ENCODE measurements at places on chromosomes 6 and 20. TPM values are rescaled to one million over a fixed set of nuclear protein-coding genes. Genes with fewer than 3 reads are reported as not detected.

DNA sequence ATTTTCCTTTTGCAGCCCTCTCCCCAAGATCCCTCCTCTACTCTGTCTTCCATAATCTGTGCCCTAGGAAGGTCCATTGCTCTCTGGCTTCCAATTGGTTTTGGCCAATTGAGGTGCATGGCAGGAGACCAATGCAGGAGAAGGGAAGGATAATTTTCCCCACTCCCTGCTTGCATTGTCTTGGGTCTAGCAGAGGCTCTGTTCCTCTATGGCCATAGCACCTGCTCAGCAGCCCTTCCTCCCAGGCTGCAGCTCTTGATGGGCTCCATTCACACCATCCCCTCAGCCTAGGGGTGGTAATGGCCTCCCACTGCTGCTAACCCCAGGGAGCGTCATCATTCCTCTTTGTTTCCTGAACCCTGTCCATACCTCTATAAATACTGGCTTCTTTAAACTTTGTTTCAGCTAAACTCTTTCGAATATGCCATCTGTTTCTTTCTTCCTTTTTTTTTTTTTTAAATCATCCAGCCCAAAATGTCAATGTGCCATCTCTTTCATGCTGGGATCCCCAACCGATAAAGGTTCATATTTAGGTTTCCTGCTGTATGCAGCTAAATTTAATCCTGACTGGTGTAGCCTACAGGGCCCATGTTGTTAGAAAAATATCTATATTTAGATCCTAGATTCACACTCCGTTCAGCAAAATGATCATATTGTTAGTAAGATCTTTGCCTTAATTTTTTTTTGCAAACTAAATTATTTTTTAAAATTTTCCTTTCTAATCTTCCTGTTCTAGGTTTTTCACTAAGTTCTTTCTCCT is 63.8 kb downstream of the HECA start:
- DNase-seq: no peak

DNA sequence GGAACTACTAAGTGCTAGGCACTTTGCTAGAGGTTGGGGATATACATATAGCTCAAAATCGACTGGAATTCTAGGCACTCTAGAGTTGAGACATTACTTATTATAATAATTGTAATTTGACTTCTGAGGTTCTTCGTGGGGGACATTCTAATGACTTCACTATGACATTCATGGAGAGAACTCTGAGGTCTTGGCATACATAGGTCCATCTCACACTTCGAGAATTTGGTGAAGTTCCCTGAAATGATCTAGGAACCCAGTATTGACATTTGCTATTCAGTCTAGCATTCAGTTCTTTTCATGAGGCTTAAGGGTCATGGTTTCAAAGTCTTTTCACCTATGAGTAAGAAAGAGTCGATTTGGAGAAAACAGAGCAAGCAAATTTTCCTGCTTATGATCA is 446.6 kb upstream of the JAG1 start:
- no peak for DNase-seq

DNA sequence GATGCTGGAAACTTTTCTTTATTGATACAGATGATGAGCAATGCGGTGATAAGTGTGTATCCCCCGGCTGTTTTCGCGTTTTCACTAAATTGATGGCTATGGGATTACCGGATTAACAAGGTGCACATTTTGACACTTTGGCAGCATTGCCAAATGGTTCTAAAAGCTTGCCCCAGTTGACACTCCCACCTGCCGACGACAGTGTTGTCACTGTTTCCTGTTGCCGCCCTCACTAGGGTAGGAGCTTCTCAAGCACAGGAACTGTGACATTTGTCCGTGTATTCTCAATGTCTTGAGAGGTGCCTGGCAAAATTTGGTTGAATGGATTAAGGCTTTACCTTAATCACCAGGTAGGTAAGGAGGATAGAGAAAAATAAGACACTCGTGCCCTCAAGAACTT is 9.8 kb upstream of the MAPK13 start:
- peak; percentile 72 for DNase-seq

DNA sequence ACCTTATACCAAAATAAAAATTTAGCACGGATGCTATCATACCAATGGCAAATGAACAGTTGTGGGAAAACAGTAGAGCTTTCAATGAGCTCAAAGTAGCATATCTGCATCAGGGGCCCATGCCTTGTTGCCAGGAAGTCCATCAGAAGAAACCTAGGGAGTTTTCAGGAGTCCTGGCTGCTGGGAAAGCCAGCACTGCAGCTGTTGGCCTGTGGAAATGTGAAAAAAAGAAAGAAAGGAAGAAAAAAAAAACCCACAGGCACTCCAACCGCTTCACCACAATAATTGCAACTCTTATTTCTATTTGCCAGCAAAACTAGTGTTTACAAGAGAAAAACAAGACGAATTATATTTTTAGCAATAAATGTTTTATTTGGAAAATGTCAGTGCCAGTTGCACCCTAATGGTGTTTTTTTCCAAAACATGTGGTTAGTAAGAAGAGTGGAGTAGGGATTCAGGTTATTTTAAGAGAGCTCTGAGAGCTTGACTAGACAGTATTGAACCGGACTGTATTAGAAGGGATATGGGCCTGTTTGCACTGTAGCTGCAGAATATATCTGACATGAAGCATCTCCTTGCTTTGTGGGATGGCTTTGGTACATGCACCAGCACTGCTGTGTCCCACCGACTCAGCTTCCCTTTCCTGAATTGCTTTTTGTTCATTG is 137.3 kb downstream of the CCDC170 start:
- no peak for DNase-seq

The MROH8 gene
- 3.7 TPM for total RNA-seq

The MAS1 gene
- not detected for total RNA-seq

The PGC gene
- total RNA-seq: not detected

The IL17A gene
- not detected for total RNA-seq

The NRN1 gene
- 14.0 TPM for total RNA-seq

Measured in Right ventricle myocardium inferior (tissue), 1 donor.